Panc1 (cell line): ENCODE measurements at places on chromosomes 3 and 15. TPM values are rescaled to one million over a fixed set of nuclear protein-coding genes. Genes with fewer than 3 reads are reported as not detected.

VEPH1 gene
- 0.51 TPM for total RNA-seq

LMOD3 gene
- total RNA-seq = not detected

ZCWPW2 gene
- 0.82 TPM for total RNA-seq

CHDH gene
- total RNA-seq = 24.1 TPM

COL6A5 gene
- total RNA-seq = not detected

SNAP23 gene
- total RNA-seq = 48.9 TPM

GOLGA8B gene
- total RNA-seq = 161 TPM
